ENCODE measurements at places on chromosomes 7 and 10.

GRCh38 chr7:24496036-24496435 lies 77.2 kb upstream of the PALS2 start:
- no peak for DNase-seq

GRCh38 chr10:44008270-44008916 lies 359.7 kb upstream of the ZNF32 start:
- DNase-seq = no peak

GRCh38 chr10:88804083-88804812 lies 1.7 kb downstream of the LIPM start:
- no peak for DNase-seq

DNA sequence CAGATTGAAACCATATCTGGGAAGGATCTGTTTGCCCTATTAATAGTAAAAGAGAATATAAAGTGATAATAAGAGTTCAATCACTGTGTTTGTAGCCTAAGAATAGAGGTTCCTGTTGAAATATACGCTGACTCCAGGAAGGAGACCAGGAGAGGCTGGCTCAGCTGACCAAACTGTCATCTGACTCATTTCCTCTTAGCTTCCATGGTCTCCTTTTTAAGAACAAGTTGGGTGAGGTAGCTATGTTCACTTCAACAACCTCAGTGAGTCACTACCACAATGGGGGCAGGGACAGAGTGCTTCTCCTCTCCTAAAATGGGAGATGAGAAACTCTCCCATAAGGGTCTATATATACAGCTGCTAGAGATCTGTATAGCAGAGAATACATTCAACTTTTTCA lies 543.3 kb downstream of the CALN1 start:
- DNase-seq = peak; percentile 94

GRCh38 chr10:71582019-71582418 lies 137.6 kb downstream of the C10orf105 start:
- no peak for DNase-seq

DNA sequence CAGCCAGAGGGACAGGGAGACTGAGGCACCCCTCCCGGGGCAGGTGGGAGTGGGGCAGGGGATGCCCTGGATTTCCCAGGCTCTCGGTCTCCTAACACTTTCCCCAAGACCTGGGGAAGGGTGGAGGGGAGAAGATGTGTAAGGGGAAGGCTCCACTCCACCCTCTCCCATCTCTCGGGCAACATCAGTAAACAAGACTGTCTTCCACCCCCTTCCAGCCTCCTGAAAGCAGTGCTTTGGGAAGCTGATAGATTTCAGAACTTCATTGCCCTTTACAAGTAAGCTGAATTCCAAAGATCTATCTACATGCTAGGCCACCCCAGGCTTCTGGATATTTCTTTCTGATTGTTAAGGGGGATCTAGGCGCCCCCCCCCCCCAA lies 3.7 kb downstream of the FLNC start:
- no peak for DNase-seq

GRCh38 chr7:106216517-106216922 lies 68.3 kb downstream of the NAMPT start:
- peak; percentile 96 for DNase-seq

GRCh38 chr7:89042940-89043339 lies 247.4 kb upstream of the TEX47 start:
- no peak for DNase-seq

DNA sequence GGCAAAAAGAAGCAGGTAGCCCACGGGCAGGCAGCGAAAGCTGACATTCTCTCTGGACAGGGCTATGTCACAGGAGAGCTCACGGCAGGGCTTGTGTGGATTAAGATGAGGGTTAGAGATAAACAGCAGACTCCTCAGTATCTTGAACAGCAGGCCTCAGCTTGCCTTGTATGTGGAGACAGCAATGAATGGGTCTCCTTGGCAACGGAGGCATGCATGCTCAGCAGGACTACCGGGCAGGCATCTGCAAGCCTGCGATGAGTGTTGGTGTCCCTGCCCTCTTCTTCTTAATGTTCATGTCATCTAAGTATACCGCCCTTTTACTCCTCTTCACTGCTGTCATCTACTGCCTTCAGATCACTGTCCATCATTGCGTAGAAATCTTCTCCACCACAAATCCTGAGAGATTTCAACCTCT lies 81.9 kb upstream of the C1GALT1 start:
- DNase-seq = no peak

DNA sequence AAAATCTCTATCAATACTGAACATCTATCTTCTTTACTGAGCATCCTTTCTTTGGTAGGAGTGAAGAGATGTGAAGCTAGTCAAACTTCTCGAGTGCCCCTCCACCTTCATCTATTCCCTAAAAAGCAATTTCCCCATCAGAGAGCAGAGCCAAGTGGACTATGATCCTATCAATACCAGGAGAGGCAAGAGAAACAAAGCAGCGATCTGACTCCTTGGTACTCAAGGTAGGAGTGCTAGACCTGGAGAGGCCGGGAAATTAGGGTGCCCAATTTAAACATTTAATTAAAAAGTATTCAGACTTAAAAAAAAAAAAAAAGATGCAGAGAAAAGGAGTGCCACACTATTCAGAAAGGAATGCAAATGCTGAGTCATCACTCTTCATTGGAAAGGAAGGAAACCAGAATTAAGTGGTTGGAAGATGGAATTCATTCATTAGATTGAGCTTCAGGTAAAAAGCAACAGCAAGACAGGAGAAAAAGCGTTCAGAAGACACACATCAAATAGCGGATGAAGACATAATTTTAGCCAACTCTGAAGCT lies 1.6 kb downstream of the TIAL1 start:
- DNase-seq = peak; percentile 59

DNA sequence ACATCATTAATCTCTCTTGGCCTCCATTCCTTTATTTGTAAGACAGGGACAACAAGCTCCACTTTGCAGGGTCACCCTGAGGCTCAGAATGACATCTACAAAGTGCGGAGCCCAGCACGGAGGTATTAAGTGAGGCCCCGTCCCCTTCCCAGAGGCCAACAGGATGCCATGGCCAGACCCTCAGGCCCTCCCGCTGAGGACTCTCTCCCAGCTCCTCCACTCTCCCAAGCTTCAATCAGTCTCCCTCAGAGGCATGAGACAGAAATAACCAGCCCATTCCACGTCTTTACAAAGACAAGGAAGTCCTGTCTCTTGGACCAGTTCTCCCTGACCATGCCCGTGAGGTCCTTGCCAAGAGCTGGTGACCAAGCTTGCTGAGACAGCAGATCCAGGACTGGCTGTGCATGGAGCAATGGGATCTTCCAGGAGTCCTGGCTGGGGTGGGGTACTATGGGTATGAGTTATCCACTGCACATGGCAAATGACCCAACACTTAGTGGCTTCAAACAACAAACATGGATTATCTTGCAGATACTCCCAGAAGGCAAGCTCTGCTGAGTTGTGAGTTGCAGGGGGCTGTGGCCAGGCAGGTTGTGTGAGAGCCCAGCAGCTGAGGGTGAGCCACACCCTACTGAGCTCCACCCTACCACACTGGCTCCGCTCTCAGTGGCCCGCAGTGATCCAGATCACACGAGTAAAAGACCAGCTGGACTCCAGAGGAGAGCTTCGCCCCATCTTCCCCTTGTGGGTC lies 4.3 kb upstream of the PPIF start:
- DNase-seq = no peak

GRCh38 chr10:6567884-6568283 lies 12.2 kb downstream of the PRKCQ start:
- DNase-seq = no peak

DNA sequence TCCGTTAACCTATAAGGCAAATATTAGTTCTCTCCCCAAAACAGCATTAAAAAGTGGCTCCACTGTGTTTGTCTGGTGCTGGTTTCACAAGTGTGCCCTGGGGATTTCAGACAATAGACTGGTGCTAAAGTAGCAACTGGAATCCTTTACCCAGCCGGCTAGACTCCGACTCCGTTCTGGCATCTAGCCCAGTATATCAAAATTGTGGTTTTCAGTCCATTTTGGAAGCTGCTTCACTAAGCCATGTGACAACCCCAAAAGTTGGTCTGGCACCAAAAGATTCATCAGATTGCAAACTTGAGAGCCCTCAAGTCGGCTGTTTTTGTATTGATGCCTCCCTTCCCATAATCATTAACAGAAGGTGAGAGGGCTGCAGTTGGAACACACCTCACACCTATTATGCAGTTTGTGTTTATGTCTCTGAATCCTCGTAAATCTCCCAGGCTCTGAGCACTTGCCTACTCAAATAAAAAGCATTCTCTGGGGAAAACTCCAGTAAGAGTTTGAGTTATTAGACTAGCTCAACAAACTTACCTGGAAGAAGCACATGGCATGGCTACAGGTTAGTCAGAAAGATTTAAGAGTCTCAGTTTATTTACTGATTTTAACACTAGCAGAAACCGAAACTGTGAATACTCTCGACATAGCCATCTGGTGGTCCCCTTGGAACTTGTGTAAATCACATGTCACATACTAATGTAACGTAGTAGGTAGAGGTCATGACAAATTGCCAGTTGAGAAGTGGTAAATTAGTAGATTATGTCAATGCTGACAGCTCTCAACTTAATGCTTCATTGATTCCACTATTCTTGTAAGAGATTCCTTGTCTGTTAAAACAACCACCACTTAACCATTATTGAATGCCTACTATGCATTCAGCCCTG lies 14.8 kb upstream of the WNT16 start:
- no peak for DNase-seq

- DNase-seq = no peak
These were observed 41.2 kb downstream of the FGFR2 start for GRCh38 chr10:121556918-121557573.

GRCh38 chr10:35979116-35979515 lies 337.0 kb upstream of the FZD8 start:
- no peak for DNase-seq

DNA sequence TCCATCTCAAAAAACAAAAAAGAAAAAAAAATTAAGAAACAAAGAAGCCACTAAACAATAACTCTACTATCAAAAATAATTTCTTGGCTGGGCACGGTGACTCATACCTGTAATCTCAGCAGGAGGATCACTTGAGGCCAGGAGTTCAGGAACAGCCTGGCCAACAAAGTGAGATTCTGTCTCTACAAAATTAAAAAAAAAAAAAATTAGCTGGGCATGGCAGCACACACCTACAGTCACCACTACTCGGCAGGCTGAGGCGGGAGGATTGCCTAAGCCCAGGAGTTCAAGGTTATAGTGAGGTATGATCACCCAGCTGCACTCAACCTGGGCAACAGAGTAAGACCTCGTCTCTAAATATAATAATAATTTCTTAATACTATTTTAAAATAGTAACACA lies 69.0 kb downstream of the PARD3 start:
- DNase-seq = peak; percentile 65

DNA sequence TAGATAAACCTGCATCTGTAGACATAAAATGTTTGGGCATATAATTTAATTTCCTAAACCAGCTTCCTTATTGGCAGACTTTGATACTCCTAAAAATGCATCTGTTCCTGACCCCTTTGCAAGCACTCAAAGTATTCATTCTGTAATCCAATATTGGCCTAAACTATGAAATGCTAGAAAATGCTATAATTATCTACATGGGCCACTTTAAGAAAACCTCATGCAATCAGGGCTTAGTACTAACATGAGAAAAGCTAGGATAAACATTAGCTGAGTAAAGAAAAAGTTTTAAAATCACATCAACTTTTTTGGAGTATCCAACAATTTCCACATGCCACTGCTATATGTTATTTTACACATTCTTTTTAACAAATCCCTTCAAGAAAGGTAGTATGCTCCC lies 57.2 kb downstream of the PARD3 start:
- no peak for DNase-seq

- peak; percentile 33 for DNase-seq
These were observed 3.0 kb upstream of the AQP1 start for GRCh38 chr7:30908681-30909080.

GRCh38 chr10:123019941-123020703 lies 11.3 kb downstream of the ACADSB start:
- DNase-seq = no peak

GRCh38 chr7:141354251-141354650 lies 197.0 kb upstream of the AGK start:
- peak; percentile 84 for DNase-seq

- peak; percentile 90 for DNase-seq
These were observed 65.8 kb downstream of the STK17A start for GRCh38 chr7:43648473-43649406.

DNA sequence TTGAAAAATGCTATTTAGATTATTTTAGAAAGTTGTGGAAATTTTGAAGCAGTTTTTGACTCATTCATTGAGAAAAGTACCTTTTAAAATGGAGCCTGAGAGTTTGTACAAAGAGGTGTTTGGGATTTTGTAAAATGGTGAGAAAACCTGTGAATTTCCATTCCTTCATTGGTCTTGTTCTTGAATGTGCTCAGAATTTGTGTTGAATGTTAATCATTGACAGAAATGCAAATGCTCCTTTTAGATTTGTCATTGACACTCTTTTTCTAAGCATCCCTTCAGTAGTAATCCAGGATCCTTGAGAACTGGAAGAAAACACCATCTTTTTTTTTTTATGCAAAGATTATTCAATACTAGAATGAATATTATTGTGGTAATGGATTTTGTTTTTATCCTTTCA lies 74.8 kb downstream of the LCOR start:
- DNase-seq = no peak

DNA sequence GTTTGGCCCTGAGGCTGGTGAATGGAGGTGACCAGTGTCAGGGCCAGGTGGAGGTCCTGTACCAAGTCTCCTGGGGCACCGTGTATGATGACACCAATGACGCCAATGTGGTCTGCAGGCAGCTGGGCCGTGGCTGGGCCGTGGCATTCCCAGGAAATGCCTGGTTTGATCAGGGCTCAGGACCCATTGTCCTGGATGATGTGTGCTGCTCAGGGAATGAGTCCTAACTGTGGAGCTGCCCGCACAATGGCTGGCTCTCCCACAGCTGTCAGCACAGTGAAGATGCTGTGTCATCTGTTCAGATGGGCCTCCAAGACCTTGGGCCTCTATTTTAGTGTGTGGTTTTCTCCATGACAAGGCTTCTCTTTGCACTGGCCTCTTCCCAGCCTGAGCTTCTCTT lies 64.0 kb downstream of the DMBT1 start:
- peak; percentile 33 for DNase-seq

DNA sequence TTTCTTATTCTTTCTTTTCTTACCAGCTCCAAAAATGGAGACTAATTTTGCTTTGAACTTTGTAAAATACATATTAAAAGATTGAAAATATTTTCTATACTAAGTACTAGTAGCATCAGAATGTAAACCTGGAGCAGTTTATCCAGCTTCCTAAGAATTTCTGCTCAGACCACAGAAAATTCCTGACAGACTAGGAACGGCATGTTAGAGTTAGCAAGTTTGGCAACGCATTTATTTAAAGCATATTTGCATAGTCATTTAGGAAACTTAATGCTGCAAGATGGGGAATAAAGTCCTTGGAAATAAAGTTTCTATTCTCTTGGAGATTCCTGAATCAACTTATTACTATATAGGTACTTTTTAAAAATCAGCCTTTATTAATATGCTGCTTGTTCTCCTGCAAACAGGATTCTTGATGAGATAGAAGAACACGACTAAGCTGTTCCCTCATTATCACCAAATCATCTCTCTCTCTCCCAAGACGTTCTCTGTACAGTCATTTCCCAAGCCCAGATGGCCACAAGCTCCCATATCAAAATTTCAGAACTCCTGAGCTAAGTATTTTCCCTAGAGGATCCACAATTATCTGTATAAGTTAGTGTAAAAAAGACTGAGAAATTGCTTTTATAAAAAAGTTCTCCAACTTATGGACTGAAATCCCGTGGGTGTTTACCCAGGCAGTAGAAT lies 305.8 kb upstream of the NEBL start:
- no peak for DNase-seq

GRCh38 chr7:27080844-27081436 lies 14.9 kb downstream of the HOXA1 start:
- DNase-seq = peak; percentile 24

- no peak for DNase-seq
These were observed 210.6 kb downstream of the ARL4A start for GRCh38 chr7:12898004-12898403.

All from HT1080 (cell line).